ENCODE measurements at places on chromosomes 16 and 17. TPM values are rescaled to one million over a fixed set of nuclear protein-coding genes. Genes with fewer than 3 reads are reported as not detected.
A peak's percentile ranks its signal among the peaks of the same experiment; 100 is the strongest.

DNA sequence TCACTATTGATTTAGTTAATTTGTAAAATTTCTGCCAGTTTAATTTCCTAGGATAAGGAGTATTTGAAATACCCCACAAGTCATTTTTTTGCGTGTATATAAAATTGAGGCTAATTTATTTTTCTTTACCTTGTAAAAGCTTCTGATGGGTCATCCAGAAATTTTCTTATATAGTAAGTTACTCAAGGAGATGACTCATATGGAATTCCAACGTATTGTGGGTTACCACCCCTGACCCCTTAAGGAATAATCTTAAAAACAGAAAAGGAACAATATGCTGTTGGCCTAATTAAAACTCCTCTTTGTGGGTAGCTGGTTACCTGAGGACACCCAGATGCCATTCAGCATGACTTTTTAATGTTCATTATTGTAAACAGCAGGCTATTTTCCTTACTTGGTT, 13.6 kb downstream of the HEATR6 start:
- H3K4me3 ChIP-seq, result no peak overlapping the region
- H3K36me3 ChIP-seq, result peaks cover 10% of the 10 kb centered on the region
- no peaks in the 10 kb centered on the region for H3K4me1 ChIP-seq
- no peak for DNase-seq

DNA sequence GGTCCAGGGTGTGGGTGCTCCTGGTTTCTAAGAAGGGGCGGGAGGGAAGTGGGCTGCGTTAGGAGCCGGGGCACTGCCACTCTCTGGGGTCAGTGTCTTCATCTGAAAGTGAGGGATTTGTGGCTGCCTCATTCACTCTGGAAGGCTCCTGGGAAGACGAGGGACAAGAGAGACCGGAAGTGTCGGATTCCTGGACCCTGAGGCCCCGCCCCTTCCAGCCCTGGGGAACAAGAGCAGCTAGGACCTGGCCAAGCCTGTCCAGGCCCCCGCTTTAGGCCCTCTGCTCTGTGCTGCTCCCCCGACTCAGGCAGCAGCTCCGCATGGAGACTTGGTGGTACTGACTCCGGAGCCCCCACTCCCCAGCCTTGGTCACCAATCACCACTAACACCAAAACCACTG, 6.5 kb downstream of the LGALS3BP start:
- H3K27me3 ChIP-seq, result no peaks in the 10 kb centered on the region
- no peak for DNase-seq
- H3K4me1 ChIP-seq, result peaks cover 12% of the 10 kb centered on the region
- no peak overlapping the region for H3K4me3 ChIP-seq

- no peaks in the 10 kb centered on the region for H3K36me3 ChIP-seq
- DNase-seq, result no peak
- no peaks in the 10 kb centered on the region for H3K4me1 ChIP-seq
- H3K27me3 ChIP-seq, result peaks cover 5% of the 10 kb centered on the region
- H3K27ac ChIP-seq, result no peak overlapping the region
Observed at GRCh38 chr16:27792486-27793248, 242.7 kb downstream of the KATNIP start.

- DNase-seq, result no peak
- no peak overlapping the region for H3K27ac ChIP-seq
- peaks cover 55% of the 10 kb centered on the region for H3K4me1 ChIP-seq
- peaks cover under 1% of the 10 kb centered on the region for H3K27me3 ChIP-seq
- peak overlapping the region; percentile 11 for H3K4me3 ChIP-seq
Observed at GRCh38 chr16:24544640-24545039, 5.3 kb downstream of the RBBP6 start.

COG1 gene
- 23.4 TPM for total RNA-seq

GRCh38 chr16:25007284-25007984, 7.7 kb downstream of the ARHGAP17 start:
- H3K27ac ChIP-seq, result no peak overlapping the region
- peaks cover 53% of the 10 kb centered on the region for H3K36me3 ChIP-seq
- no peak overlapping the region for H3K4me3 ChIP-seq

MAPK8IP3 gene
- 46.7 TPM for total RNA-seq

- H3K4me1 ChIP-seq, result peaks cover 19% of the 10 kb centered on the region
- H3K27ac ChIP-seq, result no peak overlapping the region
- DNase-seq, result no peak
- no peaks in the 10 kb centered on the region for H3K27me3 ChIP-seq
- no peak overlapping the region for H3K4me3 ChIP-seq
Observed at GRCh38 chr17:545156-545555, 169.5 kb downstream of the VPS53 start.

- H3K36me3 ChIP-seq, result peaks cover 76% of the 10 kb centered on the region
- no peak for DNase-seq
- H3K4me1 ChIP-seq, result peaks cover 57% of the 10 kb centered on the region
- H3K27me3 ChIP-seq, result peaks cover 6% of the 10 kb centered on the region
- H3K4me3 ChIP-seq, result peak overlapping the region; percentile 58
- H3K27ac ChIP-seq, result peak overlapping the region; percentile 72
Observed at GRCh38 chr17:76561799-76562268, 22.0 kb downstream of the PRCD start.

GRCh38 chr16:67169642-67170167, 633 bp upstream of the NOL3 start:
- H3K4me1 ChIP-seq, result peaks cover 32% of the 10 kb centered on the region
- peaks cover 3% of the 10 kb centered on the region for H3K36me3 ChIP-seq

- no peaks in the 10 kb centered on the region for H3K27me3 ChIP-seq
- H3K4me1 ChIP-seq, result peaks cover 25% of the 10 kb centered on the region
- no peak overlapping the region for H3K27ac ChIP-seq
- no peak for DNase-seq
- H3K4me3 ChIP-seq, result no peak overlapping the region
Observed at GRCh38 chr17:80843741-80844156, 147.9 kb upstream of the CHMP6 start.

DNA sequence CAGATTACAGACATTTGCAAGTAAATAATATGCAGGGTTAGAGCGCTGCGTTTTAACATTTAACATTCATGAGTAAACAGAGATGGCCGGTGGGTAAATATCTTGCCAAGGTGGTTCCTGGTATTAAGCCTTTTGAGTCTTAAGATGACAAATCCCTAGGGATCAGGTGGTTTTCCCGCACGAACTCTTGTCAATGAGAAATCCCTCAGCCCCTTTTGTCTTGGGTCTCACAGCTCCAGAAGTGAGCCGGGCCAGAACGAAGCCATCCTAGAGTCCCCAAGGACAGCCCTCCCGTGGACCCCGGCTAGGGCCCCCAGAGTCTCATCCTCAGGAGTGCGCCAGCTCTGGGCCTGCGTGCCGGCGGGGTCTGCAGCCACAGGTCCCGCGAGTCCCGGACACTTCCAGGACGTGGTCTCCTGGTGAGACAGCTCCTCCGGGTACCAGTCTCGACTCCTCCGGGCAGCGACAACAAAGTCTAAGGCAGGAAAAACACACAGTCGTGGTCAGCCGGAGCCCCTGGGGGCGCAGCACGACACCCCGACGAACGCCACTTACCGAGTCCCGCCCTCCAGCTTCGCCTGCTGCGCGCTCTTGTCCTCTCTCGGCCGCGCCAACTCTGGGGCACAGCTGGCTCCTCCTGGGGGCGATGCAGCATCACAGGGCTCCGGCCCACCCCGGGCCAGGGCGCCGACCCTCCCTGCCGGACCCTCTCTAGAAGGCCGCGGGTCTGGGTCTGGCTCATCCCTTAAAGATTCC, 13.3 kb downstream of the MIS12 start:
- H3K27me3 ChIP-seq, result no peaks in the 10 kb centered on the region
- peaks cover 2% of the 10 kb centered on the region for H3K4me1 ChIP-seq
- peak overlapping the region; percentile 86 for H3K4me3 ChIP-seq
- H3K36me3 ChIP-seq, result no peaks in the 10 kb centered on the region
- DNase-seq, result no peak

DNA sequence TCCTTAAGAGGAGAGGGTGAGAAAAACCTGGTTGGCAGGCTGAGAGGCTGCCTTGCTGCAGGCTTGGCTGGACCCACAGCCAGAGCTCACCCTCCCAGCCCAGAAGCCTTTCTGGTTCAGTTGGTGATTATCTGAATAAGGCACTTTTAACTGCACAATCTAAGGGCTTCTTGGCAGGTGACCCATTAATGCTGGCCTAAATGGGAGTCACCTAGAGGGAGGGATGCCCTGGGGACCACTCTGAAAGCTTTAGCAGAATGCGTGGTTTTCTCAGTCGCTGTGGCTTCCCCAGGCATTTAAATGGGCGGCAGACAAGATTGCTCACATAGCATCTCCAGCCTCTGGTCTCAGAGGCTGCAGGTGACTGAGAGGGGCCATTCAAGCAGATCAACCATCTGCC, 33.2 kb upstream of the SHISA9 start:
- no peak overlapping the region for H3K27ac ChIP-seq
- H3K4me3 ChIP-seq, result no peak overlapping the region
- no peak for DNase-seq
- no peaks in the 10 kb centered on the region for H3K4me1 ChIP-seq
- H3K36me3 ChIP-seq, result no peaks in the 10 kb centered on the region

- H3K36me3 ChIP-seq, result no peaks in the 10 kb centered on the region
- no peaks in the 10 kb centered on the region for H3K4me1 ChIP-seq
- DNase-seq, result no peak
- H3K27ac ChIP-seq, result no peak overlapping the region
- H3K4me3 ChIP-seq, result no peak overlapping the region
Observed at GRCh38 chr16:49603956-49604355, 230.4 kb downstream of the C16orf78 start.

GRCh38 chr17:64177311-64178010, 47.5 kb upstream of the ERN1 start:
- H3K4me3 ChIP-seq, result no peak overlapping the region
- H3K4me1 ChIP-seq, result no peaks in the 10 kb centered on the region
- peaks cover 18% of the 10 kb centered on the region for H3K36me3 ChIP-seq
- no peak overlapping the region for H3K27ac ChIP-seq
- no peak for DNase-seq
- H3K27me3 ChIP-seq, result no peaks in the 10 kb centered on the region

- H3K4me1 ChIP-seq, result peaks cover 33% of the 10 kb centered on the region
- peaks cover 15% of the 10 kb centered on the region for H3K36me3 ChIP-seq
- no peak overlapping the region for H3K4me3 ChIP-seq
- no peaks in the 10 kb centered on the region for H3K27me3 ChIP-seq
- DNase-seq, result no peak
Observed at GRCh38 chr16:12752159-12752558, 51.5 kb downstream of the CPPED1 start.

- H3K27ac ChIP-seq, result no peak overlapping the region
- no peak overlapping the region for H3K4me3 ChIP-seq
- H3K4me1 ChIP-seq, result peaks cover 8% of the 10 kb centered on the region
- H3K27me3 ChIP-seq, result peaks cover 63% of the 10 kb centered on the region
- DNase-seq, result no peak
Observed at GRCh38 chr17:30924341-30924740, 2.6 kb downstream of the ADAP2 start.

NT5M gene
- total RNA-seq, result 6.1 TPM

- H3K4me3 ChIP-seq, result no peak overlapping the region
- H3K4me1 ChIP-seq, result peaks cover 76% of the 10 kb centered on the region
- no peaks in the 10 kb centered on the region for H3K27me3 ChIP-seq
- peaks cover 67% of the 10 kb centered on the region for H3K36me3 ChIP-seq
- peak overlapping the region; percentile 64 for H3K27ac ChIP-seq
Observed at GRCh38 chr17:80647746-80648145, 103.1 kb downstream of the RPTOR start.

DNA sequence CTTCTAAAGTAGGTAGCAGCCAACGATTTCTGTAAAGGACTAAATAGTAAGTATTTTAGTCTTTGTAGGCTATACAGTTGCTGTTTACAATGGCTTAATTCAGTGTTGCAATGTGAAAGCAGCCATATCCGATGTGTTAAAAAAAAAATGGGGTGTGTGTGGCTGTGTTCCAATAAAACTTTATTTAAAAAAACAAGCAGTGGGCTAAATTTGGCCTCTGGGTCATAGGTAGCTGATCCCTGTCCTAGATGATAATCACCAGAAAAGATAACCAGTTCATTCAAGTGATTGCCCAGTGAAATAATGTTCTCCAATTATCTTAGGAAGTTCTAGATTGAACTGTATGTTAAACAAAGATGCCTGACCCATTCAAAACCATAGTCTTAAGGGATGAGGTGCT, 124.3 kb downstream of the MAP2K6 start:
- DNase-seq, result no peak
- no peak overlapping the region for H3K4me3 ChIP-seq
- peaks cover 12% of the 10 kb centered on the region for H3K4me1 ChIP-seq
- no peak overlapping the region for H3K27ac ChIP-seq
- H3K36me3 ChIP-seq, result peaks cover 19% of the 10 kb centered on the region

- H3K27ac ChIP-seq, result no peak overlapping the region
- no peaks in the 10 kb centered on the region for H3K36me3 ChIP-seq
- DNase-seq, result no peak
- H3K27me3 ChIP-seq, result peaks cover 17% of the 10 kb centered on the region
Observed at GRCh38 chr17:48825446-48826381, 5.1 kb upstream of the CALCOCO2 start.

GRCh38 chr16:23847948-23848347, 12.2 kb downstream of the PRKCB start:
- H3K27ac ChIP-seq, result peak overlapping the region; percentile 87
- DNase-seq, result peak; percentile 59

- peaks cover 18% of the 10 kb centered on the region for H3K36me3 ChIP-seq
- H3K4me1 ChIP-seq, result peaks cover 3% of the 10 kb centered on the region
- H3K4me3 ChIP-seq, result no peak overlapping the region
- no peaks in the 10 kb centered on the region for H3K27me3 ChIP-seq
- H3K27ac ChIP-seq, result no peak overlapping the region
Observed at GRCh38 chr16:29139261-29139802, 154.5 kb downstream of the LAT start.

CDK5R1 gene
- total RNA-seq, result 9.9 TPM

DNA sequence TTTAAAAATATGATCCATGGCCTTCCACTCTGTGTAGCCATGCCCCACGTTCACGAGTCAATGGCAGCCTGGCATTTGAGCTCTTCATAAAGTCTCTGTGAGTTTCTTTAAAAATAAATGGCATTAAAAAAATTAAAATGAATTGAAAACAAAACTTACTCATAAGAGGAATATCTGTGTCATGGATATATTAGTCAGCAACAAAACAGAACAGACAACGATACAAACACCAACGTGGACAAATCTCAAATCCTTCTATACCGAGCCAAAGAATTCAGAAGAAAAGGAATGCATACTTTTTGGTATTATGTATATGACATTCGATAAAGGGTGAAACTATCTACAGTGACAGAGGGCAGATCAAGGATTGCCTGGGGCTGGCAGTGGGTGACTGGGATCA, 8.2 kb upstream of the CMIP start:
- no peak overlapping the region for H3K27ac ChIP-seq
- peaks cover 9% of the 10 kb centered on the region for H3K27me3 ChIP-seq
- no peak overlapping the region for H3K4me3 ChIP-seq
- peaks cover 3% of the 10 kb centered on the region for H3K4me1 ChIP-seq
- no peak for DNase-seq

- peaks cover 18% of the 10 kb centered on the region for H3K36me3 ChIP-seq
- no peak overlapping the region for H3K27ac ChIP-seq
- H3K27me3 ChIP-seq, result no peaks in the 10 kb centered on the region
- DNase-seq, result no peak
- no peak overlapping the region for H3K4me3 ChIP-seq
Observed at GRCh38 chr16:68313116-68313515, 2.3 kb downstream of the PRMT7 start.

KRTAP1-5 gene
- not detected for total RNA-seq

KIF19 gene
- not detected for total RNA-seq

All from activated naive CD8-positive, alpha-beta T cell treated with anti-CD3 and anti-CD28 coated beads for 36 hours (primary cell).